ENCODE measurements at places on chromosomes 7 and 10.

DNA sequence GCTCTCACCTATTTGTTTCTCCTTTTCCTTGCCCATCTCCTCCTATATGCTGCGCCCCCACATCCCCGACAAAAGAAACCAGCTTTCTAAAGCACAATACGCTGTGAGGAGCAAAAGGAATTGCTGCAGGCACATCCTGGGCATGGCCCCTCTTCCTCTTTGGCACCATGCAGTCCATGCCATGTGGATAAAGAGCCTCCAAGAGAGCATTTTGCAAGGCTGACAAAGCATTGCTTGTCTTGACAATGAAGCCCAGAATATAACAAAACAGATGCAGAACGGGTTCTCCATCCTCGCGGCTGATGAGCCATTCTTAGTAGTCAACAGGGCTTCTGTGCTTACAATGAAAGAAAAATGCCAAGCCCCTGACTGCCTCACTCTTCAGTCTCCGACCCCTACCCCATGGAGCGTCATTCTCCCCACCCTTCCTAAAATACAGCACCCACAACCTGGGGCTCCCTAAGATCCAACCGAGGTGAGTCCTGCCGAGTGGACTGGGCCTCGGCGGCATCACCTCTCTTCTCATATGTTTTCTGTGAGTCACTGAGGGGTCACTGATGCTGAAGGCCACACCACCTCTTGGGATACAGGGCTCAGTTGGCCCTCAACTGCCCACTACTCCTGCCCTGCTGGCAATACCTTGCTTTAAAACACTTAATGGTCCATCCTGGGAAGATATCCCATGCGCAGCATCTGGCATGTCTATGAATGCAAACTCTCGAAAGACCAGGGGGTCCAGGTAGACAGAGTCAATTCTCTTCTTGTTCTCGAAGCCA lies 47.5 kb downstream of the GSDME start:
- DNase-seq, result no peak

- no peak for DNase-seq
Observed at GRCh38 chr7:40786909-40787308, 652.1 kb downstream of the SUGCT start.

DNA sequence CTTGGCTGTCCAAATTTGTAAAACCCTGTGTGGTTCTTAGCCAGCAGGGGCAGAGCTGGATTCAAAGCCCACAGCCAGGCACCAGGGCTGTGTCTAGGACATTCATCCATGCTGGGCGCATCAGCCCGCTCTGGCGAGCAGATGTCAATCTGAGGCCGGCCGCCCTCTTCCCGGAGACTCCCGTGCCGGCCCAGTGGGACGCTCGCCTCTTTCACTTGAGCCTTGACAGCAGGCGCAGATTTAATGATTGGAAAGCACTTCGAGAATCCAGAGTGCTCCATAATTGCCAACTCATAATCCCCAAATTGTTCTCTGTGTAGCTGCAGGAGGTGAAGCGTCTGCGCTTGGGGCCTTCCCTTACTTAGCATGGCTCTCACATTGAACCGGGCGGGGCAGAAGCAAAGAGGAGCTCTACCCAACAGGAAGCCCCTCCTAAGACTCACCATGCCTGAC lies 36.7 kb downstream of the SLIT1 start:
- DNase-seq, result no peak

- DNase-seq, result no peak
Observed at GRCh38 chr10:84158061-84158460, 15.5 kb upstream of the GPR15LG start.
